A549 treated with DMSO at 1 μM for 4 hours (cell line): ENCODE measurements at places on chromosomes 4 and X. TPM values are rescaled to one million over a fixed set of nuclear protein-coding genes. Genes with fewer than 3 reads are reported as not detected.

PHEX gene
- total RNA-seq = 0.28 to 0.45 TPM (median 0.36 TPM) in 5 replicates

CAPN6 gene
- total RNA-seq = not detected in 5 replicates

TBX22 gene
- not detected in 5 replicates for total RNA-seq

SHROOM4 gene
- total RNA-seq = not detected in 5 replicates

ANK2 gene
- total RNA-seq = 0.76 to 1.2 TPM (median 0.94 TPM) in 5 replicates
